Neural progenitor cell (in vitro differentiated cells): ENCODE measurements at places on chromosomes 7 and 10. TPM values are rescaled to one million over a fixed set of nuclear protein-coding genes. Genes with fewer than 3 reads are reported as not detected.

DNA sequence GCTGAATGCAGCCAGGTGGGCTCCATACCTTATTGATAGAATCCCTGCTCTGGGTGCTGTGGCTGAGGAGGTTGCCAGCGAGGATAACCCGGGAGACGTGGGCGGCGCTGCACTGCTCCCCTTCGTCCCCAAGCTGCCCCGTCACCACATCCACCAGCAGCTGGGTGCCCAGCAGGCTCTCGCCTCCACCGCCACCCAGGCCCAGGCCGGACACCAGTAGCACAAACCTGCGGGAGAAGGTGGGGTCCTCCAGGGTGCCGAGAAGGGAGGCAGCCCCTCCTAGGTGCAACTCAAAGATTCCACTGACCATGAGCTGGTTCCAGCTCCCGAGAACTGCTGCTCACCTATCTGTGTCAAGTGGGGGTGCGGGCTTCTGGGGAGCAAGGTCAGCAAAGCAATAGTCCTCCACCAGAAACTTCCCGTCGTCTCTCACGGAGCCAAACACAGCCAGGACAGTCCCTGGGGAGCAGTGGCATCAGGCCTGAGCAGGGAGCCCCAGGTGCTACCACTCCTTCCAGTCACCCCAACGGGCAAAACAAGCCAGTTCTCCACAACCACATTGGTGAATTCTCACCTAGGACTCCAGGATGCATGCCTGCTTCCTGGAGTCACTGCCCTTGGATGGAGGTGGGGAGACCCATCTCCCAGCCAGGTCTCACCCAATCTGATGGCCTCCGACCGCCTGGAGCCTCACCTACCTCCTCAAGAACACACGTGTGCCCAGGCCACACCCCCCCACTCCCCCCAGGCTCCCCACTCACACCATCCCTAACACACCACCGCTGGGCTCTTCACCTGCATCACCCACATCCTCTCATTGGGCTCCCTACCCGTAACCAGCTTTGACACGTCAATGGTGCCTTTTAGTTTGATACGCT lies 6.3 kb downstream of the POLD2 start:
- DNase-seq, result no peak

DNA sequence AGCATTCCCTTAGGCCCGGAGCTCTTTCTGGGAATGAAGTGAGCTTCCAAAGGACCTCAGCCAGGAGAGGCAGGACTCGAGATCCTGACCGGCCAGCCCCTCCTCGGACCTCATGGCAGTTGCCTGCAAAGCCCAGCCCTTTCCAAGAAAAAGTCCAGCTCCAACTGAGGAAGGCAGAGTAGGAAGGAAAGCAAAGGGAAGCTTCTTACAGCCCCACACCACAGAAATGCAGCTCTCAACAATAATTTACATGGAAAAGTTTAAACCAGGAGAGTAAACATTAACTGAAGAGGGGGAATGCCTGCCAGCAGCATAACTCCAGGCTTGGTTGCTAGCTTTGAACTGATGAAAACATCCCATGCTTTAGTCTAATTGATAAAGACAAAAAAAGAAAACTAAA lies 153.9 kb upstream of the PFKP start:
- no peak for DNase-seq

- peak; percentile 83 for DNase-seq
Measured at GRCh38 chr7:1175967-1176851, 16.2 kb upstream of the ZFAND2A start.

GRCh38 chr7:134254311-134254710 lies 62.4 kb downstream of the SLC35B4 start:
- DNase-seq, result peak; percentile 25

The CFAP70 gene
- total RNA-seq, result 1.1 and 1.7 TPM in 2 replicates
